ENCODE measurements at places on chromosomes 4 and X.

DNA sequence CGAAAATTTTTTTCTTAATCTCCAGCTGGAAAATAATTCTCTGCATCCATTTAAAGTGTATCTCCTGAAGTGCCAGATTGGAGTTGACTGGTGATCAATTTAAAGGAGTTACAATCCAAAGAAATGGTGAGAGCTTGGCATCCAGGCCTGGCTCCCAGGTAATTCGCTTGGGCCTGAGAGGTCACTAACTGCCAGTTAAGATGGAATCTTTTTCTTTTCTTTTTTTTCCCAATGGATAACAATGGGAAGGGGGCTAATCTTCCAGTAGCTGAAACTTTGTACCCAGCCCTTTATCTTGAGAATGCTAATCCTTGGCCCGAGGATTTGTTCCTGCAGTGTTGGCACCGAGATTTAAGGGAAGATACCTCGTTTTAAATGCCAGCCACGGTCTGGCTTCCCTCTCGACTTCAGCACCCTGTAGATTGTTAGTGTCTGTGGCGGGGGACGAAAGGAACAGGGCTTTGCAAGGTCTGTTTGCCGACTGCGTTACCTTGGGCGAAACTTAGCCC lies 13.3 kb upstream of the PITX2 start:
- DNase-seq = no peak

DNA sequence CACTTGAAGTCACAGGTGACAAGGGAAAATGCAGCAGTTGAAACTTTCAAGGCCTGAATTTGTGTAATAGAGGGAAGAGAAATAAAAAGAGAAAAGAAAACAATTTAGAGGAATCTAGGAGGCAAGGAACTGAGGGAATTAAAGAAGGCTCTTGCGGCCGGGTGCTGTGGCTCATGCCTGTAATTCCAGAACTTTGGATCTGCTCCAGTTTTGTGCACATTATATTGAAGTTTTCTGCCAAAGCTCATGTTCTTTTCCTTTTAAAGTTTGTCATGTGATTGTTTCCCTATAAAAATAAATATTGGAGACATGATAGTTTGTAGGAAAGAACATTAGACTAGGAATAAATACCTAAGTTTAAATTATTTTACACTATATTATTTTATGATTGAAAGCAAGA lies 433.9 kb upstream of the CPEB2 start:
- no peak for DNase-seq

DNA sequence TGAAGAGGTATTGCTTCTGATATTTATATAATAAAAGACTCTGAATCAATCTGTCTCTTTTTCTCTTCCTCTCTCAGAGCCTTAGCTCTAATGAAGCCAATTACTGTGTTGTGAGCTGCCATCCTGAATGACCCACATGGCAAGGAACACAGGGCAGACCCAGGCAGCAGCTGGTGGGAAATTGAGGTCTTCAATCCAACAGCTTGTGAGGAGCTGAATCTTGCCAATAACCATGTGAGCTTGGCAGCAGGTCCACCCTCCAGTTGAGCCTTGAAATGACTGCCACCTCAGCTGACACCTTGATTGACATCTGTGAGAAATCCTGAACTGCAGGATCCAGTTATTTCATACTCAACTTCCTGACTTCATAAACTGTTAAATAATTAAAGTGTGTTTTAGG lies 149.4 kb downstream of the NDST4 start:
- DNase-seq = no peak

DNA sequence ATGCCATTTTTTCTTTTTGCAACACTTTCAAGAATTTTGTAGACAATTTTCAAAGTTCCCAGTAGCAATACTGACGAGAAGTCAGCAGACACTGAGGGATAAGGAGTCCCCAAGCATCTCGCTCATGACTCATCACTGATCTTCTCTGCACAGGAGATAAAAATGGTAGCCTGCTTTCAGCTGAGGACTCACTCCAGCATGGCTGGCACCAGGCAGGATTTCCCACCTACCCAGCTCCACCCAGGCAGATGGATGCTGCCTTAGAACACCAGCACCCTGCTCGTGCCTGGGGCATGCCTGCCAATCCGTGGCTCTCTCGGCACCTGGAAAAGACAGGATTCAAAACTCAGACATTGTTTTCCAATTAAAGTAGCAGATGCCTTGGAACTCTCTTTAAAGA lies 24.9 kb downstream of the JAKMIP1 start:
- DNase-seq = no peak

GRCh38 chr4:110510955-110511544 lies 35.1 kb downstream of the ENPEP start:
- DNase-seq = no peak

DNA sequence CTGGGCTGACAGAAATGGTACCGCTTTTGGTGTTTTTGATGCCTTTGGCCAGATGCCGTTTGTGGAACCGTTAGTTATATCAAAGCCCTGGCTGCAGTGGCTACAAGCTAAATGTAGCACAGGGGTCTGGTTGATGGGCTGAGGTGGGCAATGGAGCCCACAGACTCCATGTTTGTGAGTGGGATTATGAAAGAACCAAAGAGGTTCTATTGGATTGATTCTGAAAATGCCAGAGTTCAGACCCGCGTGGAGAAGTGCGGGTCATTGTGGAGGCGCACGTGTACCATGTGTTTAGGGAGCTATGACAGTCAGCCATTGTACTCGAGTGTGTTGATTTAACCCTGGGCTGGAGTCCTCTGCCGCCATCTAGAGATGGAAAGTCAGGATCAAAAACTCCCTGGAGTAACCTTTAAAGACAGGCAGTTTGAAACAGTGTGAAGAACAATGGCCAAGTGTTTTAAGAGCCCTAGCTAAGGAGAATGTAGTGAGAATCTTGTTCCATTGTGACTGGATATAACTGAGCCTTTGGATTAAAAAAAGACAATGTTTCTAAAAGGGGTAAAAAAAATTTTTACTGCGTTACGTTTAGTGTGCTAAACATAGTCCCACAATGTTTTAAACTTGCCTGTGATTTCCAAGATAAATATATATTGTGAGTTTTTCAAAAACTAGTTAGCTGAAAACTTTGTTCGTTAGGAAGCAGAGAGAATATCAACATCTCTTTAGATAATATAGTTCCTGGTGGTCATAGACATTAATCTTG lies 12.7 kb downstream of the ART3 start:
- DNase-seq = no peak

GRCh38 chr4:100721490-100721889 lies 203.7 kb upstream of the EMCN start:
- DNase-seq = no peak

DNA sequence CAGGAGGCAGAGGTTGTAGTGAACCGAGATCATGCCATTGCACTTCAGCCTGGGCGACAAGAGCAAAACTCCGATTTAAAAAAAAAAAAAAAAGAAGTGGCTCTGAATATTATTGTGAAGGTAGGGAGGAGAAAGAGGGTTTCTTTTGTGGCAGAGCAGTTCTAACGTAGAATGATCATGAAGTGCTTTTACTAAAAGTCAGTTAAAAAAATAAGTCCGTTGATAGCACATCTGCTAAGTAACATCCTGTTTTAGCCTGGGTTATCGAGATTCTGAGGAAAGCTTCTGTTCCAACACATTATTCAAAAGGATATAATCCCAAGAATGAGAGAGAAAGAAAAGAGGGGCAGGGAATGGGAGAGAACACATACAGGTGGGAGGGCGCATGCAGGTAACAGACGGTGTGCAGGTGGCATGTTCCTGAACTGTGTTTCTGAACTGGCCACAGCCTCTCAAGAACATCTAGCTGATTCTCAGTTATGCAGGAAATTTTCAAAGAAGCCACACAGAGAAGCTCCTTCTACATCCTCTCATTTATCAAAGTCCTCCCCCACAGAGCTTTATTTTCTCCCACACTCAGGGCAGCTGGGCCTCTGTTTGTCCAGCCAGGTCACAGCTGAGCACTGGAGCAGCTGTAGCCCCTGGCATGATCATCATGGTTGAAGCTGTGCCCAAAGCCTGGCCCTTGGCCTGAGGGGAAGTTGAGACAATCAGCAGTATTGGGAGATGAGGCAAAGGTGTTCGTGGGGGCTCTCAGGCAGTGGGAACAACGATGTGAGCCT lies 342.3 kb downstream of the ZNF674 start:
- DNase-seq = no peak

DNA sequence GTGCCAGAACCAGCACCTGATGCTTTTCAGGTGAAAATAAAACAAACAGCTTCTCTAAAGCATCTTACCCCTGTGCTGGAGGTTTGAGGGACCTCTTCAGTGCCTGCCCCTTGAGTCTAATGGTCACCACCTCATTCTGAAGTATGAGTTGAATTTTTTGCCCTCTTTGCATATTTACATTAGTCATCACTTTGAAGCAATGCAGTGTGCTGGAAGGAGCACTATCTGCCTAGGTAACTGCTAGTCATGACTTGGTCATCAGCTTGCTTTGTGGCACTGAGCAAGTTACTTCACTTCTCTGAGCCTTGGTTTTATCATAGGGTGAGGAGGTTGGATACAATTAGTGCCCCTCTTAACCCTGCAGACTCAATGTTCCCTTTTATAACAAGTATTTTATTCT lies 44.9 kb downstream of the SPATA18 start:
- DNase-seq = no peak

DNA sequence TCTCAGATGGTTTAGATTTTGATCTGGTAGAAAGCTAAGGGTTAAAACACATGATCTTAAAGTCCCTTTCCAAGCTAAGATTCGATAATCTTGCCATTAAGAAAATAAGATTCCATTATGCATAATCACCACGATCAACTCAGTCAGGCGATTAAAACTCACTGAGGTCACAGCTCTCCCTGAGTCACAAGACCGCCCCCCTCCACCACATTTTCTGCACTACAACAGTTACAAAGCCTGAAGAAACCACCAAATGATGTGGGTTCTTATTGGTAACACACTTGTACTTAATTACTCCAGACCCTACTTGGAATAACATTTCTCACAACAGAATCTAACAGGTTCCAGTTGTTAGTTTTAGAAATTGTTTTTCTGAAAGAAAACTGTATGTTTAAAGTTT lies 62.8 kb downstream of the SH3KBP1 start:
- DNase-seq = peak; percentile 18

- DNase-seq = no peak
Observed at GRCh38 chr4:69124941-69125340, 28.7 kb downstream of the UGT2B7 start.

GRCh38 chr4:98851806-98852205 lies 77.1 kb downstream of the EIF4E start:
- DNase-seq = no peak

- no peak for DNase-seq
Observed at GRCh38 chr4:139965789-139966188, 188.2 kb downstream of the MAML3 start.

DNA sequence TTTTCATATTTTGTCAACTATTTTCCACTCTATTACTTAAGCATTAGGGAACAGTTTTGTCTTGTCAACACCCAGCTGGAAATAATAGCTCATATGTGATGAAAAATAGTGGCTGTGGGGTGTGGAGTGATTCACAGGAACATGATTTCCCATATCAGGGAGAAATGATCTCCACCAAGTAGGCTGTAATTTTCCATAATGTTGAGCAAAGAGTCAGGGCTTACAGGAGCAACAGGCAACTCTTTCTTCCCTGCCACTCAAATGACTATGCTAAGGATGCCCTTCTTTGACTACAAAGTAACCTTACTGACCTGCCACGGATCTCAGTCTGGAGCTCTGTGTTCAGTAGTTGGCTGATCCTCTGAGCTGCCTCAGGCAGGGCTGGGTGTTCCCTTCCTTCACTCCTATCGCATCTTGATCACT lies 90.0 kb upstream of the GATB start:
- no peak for DNase-seq

DNA sequence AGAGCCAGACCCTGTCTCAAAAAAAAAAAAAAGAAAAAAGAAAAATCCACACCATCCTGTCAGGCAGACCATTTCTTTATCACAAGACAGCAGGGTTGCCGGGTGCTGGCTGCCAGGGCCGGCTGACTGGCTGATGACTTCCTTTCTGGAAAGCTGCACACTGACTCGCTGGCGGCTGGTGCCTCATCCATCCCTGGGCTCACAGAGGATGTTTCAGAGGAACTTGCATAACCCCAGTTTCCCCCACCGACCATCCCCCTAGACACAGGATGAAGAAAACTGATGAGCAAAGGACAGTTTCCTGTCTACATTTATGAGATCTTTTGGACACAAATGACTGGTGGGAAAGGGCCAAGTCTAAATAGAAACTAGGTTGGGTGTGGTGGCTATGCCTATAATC lies 14.1 kb downstream of the HPSE start:
- DNase-seq = no peak

GRCh38 chr4:181728305-181728966 lies 514.8 kb upstream of the TENM3 start:
- no peak for DNase-seq

DNA sequence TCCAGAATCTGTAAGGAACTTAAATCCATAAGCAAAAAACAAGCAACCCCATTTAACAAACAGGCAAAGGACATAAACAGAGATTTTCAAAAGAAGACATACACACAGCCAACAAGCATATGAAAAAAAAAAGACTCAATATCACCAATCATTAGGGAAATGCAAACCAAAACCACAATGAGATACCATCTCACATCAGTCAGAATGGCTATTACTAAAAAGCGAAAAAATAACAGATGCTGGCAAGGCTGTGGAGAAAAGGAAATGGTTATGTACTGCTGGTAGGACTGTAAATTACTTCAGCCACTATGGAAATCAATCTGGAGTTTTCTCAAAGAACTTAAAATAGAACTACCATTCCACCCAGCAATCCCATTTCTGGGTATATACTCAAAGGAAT lies 156.8 kb upstream of the RADX start:
- DNase-seq = no peak

- no peak for DNase-seq
Observed at GRCh38 chr4:151438154-151438553, 29.2 kb downstream of the FHIP1A start.

DNA sequence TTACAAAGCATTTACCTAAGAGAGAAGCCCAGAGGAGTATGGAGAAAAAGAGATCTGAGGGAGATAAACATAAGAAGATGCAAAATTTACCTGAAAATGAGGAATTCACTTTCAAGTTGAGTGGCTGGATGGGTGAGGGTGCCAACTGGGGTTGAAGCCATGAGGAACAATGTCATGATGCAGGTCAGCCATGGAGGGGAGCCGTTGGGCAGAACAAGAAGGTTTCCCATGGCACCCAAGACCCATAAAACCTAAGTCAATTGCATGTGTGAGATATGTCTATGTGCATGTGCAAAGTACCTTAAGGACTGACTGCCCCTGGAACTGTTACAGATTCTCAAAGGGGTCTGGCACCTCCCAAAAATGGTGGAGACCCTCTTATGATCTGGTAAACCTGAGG lies 46.6 kb upstream of the PRRG1 start:
- DNase-seq = no peak

GRCh38 chr4:118337954-118338353 lies 14.8 kb downstream of the PRSS12 start:
- no peak for DNase-seq

DNA sequence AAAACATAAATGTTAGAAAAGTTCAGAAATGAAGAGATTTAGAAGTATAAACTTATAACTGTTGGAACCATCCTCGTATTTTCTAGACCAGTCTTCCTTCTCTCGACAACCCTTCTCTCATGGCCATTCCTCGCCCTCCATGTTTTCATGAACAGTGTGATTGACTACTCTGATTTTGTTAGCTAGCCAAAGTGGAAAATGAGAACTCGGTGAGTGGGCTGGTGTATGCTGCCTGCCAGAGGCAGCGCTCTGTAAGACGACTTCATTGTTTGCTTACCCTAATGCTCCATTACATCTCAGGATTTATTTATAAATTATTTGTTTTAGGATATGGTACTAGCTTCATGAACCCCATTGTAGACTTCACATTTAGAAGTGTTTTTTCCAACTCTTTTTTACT lies 153.0 kb downstream of the CBR4 start:
- no peak for DNase-seq

All from stimulated activated CD8-positive, alpha-beta memory T cell treated with anti-CD3 and anti-CD28 coated beads, Interleukin-7, amount 100 ng/mL, for 1 hour (primary cell).